ENCODE measurements at places on chromosomes 5 and 9. TPM values are rescaled to one million over a fixed set of nuclear protein-coding genes. Genes with fewer than 3 reads are reported as not detected.

Gene GADD45G
- total RNA-seq: 5.7 TPM

Gene PARP8
- total RNA-seq: 32.4 TPM

Gene CETN3
- total RNA-seq: 32.5 TPM

Gene PCDHA5
- not detected for total RNA-seq

Gene IFNK
- not detected for total RNA-seq

Gene GLIPR2
- 10.7 TPM for total RNA-seq

Gene C1QTNF3
- 2.7 TPM for total RNA-seq

Gene ANKRD34B
- total RNA-seq: not detected

Gene RARS1
- 86.0 TPM for total RNA-seq

Gene GRXCR2
- total RNA-seq: not detected

Gene OBP2B
- total RNA-seq: not detected

Data from activated T-helper 17 cell treated with anti-CD3 and anti-CD28 coated beads, Interleukin-2, amount 50 U/mL, for 72 hours (primary cell).